Stimulated activated CD8-positive, alpha-beta memory T cell treated with anti-CD3 and anti-CD28 coated beads, Interleukin-4, amount 100 ng/mL, for 1 hour (primary cell): ENCODE measurements at places on chromosomes 5 and 9.

- DNase-seq, result no peak
Observed at GRCh38 chr5:107564931-107565372, 105.8 kb downstream of the EFNA5 start.

GRCh38 chr9:92637326-92637725 lies 32.6 kb downstream of the IPPK start:
- no peak for DNase-seq

DNA sequence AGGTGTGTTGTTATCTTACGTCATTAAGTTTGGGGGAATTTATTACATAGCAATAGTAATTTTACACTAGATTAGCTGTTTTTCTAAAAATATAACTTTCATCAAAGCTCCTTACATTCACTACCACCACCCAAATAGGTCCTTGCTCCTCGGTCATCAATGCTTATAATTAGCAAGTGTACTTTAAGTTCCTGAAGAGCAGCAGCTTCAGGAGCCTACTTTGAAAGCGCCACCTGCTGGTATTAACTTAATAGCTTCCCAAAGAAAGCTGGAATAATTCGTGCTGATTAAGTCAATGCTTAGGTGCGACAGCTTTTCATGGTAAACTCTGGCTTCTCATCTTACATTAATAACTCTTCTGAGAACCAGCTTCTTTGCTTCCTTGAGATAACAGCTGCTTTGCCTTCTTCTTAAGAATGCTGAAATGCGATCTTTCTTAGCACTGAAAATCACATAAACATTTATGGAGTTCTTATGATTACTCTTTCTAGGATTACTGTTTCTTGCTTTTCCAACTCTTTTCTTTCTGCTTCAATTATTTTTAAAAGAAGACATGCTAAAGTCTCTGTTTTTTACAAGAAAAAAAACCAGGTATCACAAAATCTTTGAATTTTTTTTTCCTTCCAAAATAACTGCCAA lies 10.0 kb upstream of the C5 start:
- no peak for DNase-seq

- DNase-seq, result no peak
Observed at GRCh38 chr9:111766066-111766465, 28.7 kb downstream of the SHOC1 start.

- no peak for DNase-seq
Observed at GRCh38 chr5:81895307-81895706, 76.5 kb upstream of the ATG10 start.

DNA sequence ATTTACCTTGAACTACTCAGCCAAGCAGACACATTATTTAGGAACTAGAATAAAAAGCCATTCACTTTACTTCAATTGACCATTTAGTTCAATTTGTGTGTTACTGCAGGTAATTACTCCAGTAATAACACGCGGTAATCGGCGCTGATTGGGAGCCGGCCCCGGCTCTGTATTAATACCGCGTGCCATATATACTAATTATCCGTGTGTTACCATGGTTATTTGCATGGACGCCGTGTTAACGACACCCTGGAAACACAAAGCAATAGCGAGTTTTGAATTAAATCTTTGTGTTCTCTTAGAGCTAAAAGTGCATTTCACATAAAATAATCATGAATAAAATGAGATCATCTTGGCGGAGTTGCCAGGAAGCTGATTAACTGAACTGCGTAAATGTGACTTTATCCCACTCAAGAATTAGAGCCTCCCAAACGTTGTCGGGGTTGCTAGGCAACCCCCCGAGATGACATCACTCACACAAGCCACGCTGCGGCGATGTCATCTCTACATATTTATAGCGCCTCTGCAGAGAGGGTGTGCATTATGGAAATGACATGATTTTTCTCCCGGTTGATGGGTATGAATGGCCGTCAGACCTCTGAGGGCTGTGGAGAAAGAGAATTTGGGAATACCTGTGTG lies 41.4 kb upstream of the RNU6ATAC start:
- DNase-seq, result no peak

GRCh38 chr9:100394816-100395215 lies 32.1 kb upstream of the MSANTD3 start:
- DNase-seq, result no peak

DNA sequence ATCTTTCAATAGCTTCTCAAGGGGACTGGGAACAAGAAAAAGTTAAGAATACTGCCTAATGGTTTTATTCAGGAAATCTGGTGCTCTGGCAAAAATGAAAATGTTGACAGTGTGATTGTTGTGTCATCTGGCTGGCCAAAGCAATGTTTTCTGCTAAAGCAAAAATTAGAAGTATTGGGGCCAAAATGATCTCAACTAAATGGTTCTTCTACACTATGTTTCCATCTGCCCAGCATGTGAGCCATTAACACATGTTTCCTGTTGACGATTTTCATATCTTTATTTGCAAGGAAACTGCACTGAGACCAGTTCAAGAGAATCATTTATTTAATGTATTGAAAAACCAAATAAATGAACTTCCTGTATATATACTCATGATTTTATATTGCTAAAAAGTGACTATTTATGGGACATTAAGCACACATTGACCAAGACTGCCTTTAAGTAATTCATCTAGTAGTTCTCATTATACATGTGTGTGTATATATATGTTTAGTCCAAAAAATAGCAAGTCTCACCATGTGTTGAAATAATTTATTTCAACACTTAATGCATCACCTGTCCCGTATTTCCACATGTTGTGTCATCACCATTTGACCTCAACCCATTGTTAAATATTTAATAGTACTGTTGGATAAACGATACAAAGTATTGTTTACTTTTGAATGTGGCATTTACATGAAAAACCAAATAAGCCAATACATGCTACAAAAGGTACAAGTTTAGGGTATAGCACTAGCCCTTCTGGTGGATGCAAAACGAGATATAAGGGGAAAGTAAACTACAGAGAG lies 7.5 kb upstream of the FST start:
- DNase-seq, result no peak

DNA sequence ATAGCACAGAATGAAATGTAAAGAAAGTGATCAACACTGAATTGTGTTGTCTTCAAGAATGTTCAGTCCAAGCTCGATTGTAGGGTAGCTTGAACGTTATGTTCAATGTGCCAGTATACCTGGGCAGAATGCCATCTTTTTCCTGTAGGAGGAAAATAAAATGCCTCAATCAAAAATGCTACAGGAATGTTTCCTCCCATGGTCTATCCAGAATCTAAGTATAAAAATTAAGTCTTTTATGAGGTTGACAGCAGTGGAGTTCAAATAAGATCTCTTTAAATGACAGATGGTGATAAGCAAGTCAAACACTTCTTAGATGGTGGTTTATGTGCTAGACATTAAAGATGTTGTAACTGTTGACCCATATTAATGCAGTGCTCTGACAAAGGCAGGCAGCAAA lies 488.6 kb downstream of the CSNK1G3 start:
- DNase-seq, result no peak

GRCh38 chr5:110514030-110514429 lies 212.4 kb downstream of the TMEM232 start:
- DNase-seq, result no peak

GRCh38 chr5:1367149-1367548 lies 22.2 kb upstream of the CLPTM1L start:
- DNase-seq, result no peak

DNA sequence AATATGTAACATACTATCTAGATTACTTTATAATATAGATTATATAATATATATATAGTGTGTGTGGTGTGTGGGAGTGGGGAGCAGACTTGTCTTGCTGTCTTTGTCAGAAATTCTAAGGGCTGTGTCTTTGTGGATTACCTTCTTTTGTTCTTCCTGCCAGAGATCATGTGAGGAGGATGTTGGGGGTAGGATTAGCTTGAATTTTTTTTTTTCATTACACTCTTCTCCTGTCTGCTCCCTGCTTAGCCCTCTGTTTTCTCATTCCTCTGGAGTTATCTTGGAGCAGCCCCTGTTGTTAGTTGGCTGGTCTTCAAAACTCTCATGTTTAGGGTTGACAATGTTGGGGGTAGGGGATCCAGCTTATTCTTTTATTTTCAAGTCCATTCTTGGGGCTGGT lies 21.0 kb upstream of the C9orf40 start:
- DNase-seq, result no peak

DNA sequence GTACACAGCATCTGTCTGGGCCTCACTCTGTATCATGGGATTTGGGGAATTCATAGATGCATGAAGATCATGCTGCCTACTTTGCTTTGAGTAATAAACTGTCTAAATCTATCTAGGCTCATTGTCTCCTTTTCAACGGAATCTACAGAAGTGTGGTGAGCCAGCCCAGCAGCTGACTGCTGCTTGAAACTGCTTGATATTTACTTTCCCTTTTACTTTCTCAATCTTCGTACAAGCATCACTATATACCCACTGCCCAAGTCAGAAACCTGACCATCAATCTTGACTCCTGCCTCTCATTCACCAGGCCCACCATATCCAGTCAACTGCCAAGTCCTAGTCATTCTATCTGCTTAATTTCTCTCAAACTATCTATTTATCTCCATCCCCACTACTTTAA lies 142.9 kb downstream of the NR2F1-AS1 start:
- DNase-seq, result no peak

DNA sequence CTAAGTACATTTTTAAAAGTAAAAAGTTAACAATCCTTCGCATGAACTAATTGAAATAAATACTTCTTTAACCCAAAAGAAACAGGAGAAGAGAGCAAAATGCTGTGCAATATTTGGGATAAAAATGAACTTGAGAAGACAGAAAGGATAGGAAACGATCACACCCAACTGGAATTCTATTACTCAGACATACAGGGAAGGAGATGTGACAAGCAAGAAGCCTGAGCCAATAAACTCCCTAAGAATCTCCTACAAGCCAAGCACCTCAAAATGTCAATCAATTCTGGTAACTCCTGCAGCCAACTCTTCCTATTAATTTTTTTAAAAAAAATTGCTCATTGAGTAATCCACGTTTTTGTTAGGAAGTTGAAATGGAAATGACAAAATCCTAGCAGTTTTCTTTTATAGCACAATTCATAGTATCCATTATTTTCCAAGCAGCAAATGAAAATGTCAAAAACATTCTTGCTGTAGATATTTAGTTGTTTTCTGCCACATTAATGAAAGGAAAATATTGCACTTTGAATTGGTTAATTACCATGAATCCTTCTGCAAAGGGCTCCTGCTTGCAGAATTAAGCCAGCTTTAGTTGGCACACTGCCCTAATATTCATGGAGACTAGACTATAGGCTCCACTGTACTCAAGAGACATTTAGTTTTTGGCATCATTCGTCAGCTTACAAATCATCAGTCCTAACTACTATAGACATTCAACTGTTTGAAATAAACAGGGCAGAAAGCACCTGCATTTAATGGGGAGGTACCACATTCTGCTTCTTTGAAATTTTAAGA lies 89.0 kb downstream of the RFX3 start:
- DNase-seq, result no peak

- no peak for DNase-seq
Observed at GRCh38 chr5:141877356-141878185, 639 bp downstream of the PCDH1 start.

- no peak for DNase-seq
Observed at GRCh38 chr5:129392681-129393080, 67.4 kb upstream of the ADAMTS19 start.

DNA sequence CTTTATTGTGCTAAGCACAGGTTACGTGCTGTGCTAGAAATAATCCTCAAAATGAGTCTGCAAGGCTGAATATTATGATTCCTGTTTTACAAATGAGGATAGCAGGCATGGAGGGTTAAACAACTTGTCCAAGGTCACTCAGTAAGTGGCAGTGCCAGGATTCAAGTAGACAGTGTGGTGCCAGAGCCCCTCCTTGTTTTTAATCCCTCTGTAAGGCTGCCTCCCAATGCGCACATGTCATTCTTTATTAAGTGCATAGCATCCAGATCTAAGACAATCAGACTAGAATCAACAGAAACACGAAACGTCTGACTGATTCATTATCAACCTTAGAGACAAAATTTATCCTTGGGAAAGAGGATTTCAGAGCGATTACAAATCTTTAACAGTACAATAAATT lies 199.6 kb downstream of the SMARCA2 start:
- DNase-seq, result no peak

- DNase-seq, result no peak
Observed at GRCh38 chr5:43236653-43237355, 44.8 kb downstream of the NIM1K start.

DNA sequence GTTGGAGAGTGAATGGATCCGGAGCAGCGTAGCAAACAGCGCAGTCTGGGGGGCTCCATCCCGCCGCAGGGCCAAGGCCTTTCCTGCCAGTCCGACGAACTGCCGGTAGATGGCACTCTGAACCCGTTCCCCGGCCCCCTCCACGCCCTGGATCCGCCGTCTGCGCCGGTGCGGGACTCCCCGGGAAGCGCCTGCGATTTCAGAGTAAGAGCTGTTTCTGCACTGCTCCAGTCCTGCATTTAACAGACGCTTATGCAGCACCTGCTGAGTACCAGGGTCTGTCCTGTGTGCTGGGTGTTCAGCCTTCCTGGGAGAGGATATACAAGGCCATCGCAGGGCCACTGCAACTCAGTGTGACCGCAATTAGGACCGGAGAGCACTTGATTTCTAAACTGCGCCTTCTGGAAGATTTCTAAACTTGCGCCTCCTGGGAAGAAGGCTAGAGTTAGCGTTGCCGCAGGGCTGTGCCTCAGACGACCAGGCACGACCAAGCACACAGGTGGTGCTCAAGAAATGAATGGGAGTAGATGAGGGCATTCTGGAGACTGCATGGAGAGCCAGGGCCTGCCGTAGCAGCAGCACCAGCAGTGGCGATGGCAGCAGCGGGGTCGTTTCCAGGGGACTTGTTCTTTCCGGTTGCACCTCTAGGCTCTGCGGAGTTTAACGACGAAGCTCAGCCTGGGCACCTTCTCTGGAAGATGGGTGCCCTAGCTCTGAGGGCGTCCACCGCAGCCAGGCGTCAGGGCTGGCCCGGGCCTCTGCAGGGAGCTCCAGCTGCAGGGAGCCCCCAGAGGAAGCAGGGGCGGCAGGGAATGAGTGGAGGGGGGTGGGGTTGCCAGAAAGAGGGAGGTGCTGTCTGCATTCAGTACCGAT lies 14.3 kb upstream of the TIFAB start:
- peak; percentile 47 for DNase-seq

DNA sequence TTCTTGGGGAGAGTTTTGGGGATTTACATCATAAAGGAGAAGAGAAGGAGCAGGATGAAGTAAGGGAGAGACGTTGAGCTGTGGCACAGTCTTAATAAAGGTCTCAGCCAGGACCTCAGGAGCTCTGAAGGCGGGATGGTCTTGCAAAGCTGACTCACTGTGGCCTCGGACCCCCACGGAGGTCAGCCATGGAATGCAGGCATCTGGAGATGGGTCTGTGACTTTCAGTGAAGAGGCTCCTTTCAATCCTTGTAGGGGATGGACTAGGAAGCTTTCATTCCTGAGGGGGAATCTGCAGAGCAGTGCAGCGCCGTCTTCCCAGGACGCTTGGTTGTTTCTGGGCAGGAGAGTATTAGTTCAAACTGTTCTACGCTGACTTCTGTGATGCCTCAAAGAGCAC lies 65.7 kb upstream of the BASP1 start:
- DNase-seq, result no peak

- no peak for DNase-seq
Observed at GRCh38 chr5:91332267-91333045, 50.7 kb downstream of the ARRDC3 start.

DNA sequence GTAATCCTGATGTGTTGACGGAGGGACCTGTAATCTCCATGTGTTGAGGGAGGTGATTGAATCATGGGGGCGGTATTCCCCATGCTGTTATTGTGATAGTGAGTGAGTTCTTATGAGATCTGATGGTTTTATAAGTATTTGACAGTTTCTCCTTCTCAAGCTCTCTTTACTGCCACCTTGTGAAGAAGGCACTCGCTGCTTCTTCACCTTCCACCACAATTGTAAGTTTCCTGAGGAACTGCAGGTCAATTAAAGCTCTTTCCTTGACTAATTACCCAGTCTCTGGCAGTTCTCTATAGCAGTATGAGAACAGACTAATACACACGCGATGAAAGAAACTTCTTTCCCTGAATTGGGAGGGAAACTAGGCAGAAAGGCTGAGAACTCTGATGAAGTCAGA lies 141.1 kb upstream of the RAD23B start:
- DNase-seq, result no peak
